LHCN-M2 (cell line): ENCODE measurements at places on chromosomes 16 and 17. TPM values are rescaled to one million over a fixed set of nuclear protein-coding genes. Genes with fewer than 3 reads are reported as not detected.

DNA sequence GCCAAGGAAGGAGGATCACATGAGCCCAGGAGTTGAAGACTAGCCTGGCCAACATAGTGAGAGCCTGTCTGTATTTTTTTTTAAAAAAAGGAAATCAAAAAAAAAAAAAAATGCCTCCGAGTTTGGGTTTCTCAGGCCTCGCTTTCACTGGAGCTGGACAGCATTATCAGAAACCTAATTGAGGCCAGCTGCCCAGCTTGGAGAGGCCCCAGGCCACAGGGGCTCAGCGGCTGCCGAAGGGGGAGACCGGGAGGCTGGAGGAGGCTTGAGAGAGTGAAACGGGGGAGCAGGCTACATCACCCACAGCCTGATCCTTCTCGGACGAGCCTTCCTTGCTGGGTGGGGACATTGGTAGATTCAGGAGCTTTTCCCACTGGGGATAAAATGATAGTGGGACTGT is 5.1 kb downstream of the TTYH2 start:
- no peak for DNase-seq

- peak; percentile 40 for DNase-seq
Observed at GRCh38 chr16:82715833-82716232, 89.1 kb downstream of the CDH13 start.

- DNase-seq, result peak; percentile 86
Observed at GRCh38 chr16:70746040-70746707, 54.8 kb downstream of the VAC14 start.

The SERPINF2 gene
- total RNA-seq, result 0.13 and 0.40 TPM in 2 replicates

The SLFN14 gene
- total RNA-seq, result not detected in 2 replicates
